AG04449 (cell line): ENCODE measurements at places on chromosomes 13 and 19.

- DNase-seq = no peak
Measured at GRCh38 chr13:24650161-24650560, 30.0 kb upstream of the ATP12A start.

GRCh38 chr13:20127262-20127561 is 33.6 kb downstream of the GJA3 start:
- no peak for DNase-seq

DNA sequence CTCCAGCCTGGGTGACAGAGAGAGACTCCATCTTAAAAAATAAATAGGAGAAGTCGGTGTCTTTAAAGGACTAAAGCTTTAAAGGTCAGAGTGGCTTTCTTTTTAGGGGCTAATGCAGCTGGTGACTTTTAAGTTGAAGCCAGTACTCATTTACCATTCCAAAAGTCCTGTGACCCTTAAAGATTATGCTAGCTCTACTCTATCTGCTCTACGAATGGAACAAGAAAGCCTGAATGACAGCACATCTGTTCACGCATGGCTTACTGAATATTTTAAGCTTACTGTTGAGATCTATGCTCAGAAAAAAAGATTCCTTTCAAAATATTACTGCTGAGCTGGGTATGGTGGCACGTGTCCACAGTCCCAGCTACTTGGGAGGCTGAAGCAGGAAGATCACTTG is 16.4 kb downstream of the TDRD12 start:
- DNase-seq = no peak

- DNase-seq = no peak
Measured at GRCh38 chr13:74367193-74367592, 233.0 kb upstream of the KLF12 start.

DNA sequence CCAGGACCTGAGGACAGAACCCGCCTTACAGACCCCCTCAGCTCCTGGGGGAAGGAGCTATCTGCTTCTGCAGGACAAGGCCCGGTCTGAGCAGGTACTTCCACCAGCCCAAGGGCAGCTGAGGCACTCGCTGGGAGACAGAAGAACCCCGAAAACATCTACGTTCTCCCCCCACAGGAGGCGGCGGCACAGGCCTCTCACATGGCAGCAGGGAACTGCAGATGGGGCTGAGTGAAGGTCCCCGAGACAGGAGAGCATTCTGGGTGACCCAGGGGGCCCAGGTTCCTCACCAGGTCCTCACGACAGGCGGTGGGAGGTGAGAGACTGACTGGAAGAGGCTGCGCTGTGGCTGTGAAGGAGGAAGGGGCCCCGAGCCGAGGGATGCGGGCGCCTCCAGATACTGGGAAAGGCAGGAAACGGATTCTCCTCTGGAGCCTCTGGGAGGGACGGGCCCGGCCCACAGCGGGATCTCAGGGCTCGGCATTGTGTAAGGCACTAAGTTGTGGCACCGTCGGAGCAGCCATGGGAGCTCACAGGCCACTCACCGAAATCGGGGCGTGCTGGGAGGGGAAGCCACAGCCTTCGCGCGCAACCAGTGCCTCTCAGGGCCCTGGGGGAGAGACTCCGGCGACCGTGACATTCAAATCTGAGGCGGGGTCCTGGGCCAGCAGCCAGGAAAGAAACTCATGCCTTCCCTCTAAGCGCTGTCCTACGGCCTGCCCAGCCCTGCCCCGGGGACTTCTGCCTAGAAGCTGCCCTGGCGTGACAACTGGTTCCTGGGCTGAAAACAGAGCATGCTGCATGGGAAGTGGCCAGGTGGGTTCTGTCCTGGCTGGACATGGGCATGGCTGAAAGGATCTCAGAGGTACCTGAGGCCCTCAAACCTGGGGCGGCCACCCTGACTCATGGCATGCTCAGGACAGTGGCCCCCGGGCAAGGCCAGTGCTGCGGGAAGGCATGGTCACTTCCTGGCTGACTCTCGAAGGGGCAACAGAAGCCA is 14.0 kb downstream of the RPL36 start:
- DNase-seq = no peak

DNA sequence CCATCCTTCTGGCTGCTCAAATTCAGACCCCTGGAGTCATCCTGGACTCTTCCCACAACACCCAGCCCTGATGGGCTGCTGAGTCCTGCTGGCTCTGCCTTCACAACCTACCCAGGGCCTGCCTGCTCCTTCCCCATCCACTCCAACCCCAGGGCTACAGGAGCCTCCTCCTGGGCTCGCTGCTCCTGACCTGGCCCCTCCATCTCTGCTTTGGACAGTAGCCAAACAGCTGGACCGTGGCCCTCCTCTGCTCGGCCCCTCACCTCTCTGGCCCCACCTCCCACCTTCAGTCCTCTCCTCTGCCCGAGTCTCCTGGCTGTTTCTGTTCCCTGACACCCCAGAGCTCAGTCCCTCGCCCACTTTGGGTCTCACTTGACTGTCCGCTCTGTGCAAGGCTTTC is 66.7 kb downstream of the CEBPG start:
- no peak for DNase-seq

- DNase-seq = no peak
Measured at GRCh38 chr19:50322234-50322633, 6.9 kb downstream of the KCNC3 start.

DNA sequence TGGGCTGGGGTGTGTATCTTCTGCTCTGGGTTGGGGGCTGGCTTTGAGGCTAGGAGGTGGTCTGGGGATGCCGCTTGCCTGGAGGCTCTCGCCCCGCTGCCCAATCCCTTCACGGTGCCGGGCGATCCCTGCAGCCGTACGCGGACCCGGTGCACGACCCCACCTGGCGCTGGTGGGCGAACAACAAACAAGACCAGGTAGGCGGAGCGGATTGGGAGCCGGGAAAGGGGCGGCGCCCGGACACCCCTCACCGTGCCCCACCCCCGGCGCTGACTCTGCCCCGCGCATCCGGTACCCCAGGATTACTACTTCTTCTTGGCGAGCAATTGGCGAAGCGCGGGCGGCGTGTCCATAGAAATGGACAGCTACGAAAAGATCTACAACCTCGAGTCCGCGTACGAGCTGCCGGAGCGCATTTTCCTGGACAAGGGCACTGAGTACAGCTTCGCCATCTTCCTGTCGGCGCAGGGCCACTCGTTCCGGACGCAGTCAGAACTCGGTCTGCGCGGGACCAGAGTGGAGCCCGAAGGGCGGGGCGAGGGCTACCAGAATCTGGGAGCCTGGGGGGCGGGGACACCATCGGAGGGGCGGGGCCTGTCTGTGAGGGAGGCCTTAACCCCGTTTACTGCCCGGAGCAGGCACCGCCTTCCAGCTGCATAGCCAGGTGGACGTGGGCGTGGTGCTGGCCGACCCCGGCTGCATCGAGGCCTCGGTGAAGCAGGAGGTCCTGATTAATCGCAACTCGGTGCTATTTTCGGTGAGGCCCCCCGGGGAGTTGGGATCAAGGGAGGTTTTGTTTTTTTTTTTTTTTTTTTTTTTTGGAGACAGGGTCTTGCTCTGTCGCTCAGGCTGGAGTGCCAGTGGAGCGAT is 12.1 kb upstream of the PSMD8 start:
- no peak for DNase-seq

DNA sequence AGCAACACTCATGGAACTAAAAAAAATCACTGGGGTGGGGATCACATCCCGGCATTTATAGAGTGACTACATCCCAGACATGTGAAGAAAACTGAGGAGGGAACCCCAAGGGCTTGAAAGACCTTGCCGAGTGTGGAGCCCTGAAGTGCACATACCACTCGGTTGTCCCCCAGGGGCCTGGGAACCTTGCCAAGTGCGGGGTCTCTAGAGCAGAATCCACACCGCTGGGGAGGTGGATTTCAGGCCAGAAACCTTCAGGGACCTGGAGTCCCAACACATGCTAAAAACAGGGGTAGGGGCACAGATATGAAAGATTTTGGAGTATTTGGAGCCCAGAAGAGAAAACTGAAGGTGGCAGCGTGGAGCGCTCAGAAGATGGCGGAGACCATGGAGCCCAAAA is 35.2 kb downstream of the ERICH4 start:
- no peak for DNase-seq

- peak; percentile 42 for DNase-seq
Measured at GRCh38 chr19:40776932-40777644, 959 bp upstream of the RAB4B start.

- DNase-seq = no peak
Measured at GRCh38 chr19:861756-862580, 2.5 kb downstream of the CFD start.

DNA sequence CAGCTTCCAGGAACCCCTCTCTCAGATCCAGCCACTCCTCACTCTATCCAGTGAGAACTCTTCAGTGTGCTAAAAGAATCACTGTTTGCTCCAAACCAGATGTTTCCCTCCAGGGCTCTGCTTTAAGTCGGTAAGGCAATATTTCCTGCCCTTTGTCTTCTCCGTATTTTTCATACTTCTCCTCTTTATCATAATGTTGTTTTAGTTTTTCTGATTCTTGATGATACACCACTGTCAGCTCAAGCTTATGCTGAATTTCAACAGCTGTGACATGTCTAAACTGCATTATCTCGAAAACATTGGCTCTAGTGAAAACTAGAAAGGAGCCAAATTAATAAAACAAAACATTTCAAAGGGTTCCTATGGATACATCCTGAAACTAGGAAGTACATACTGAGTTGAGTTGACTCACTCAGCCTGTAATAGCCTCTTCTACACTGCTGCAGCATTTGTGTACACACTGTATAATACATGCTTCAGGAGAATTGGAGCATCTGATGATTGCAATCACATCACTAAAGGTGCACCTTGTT is 39.8 kb downstream of the GPR180 start:
- DNase-seq = no peak

DNA sequence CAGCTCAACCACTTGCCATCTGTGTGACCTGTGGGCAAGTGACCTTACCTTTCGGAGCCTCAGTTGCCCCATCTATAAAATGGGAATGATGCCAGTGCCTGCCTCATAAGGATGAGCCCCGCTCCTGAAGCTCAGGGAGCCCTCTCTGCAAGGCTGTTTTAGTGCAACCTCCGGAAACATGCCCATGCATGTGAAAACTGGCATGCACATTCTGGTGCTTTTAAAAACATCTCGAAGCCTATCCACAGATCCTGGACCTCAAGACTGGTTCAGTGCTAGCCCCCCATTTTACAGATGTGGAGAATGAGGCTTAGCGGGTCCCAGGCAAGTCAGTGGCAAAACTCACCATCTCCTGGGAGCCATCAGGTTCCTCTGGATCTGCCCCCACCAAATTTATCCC is 5.6 kb downstream of the CADM4 start:
- DNase-seq = no peak

DNA sequence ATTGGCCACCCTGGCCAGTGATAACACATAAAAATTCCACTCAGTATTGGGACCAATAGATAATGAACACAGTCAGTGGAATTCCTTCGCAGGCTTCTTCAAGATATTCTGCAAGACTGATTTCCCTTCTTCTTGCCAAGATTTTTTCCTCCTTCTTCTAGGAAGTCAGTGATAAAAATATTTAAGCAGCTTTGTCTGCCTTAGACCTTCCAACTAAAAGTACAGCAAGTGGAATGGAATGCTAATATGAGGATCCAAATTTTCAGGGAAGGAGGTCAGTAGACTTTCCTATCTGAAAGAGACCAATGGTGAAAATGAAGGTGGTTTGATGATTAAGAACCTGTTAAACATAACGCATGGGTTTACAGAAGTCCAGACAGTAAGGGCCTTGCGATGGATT is 9.6 kb downstream of the STARD13 start:
- DNase-seq = no peak

DNA sequence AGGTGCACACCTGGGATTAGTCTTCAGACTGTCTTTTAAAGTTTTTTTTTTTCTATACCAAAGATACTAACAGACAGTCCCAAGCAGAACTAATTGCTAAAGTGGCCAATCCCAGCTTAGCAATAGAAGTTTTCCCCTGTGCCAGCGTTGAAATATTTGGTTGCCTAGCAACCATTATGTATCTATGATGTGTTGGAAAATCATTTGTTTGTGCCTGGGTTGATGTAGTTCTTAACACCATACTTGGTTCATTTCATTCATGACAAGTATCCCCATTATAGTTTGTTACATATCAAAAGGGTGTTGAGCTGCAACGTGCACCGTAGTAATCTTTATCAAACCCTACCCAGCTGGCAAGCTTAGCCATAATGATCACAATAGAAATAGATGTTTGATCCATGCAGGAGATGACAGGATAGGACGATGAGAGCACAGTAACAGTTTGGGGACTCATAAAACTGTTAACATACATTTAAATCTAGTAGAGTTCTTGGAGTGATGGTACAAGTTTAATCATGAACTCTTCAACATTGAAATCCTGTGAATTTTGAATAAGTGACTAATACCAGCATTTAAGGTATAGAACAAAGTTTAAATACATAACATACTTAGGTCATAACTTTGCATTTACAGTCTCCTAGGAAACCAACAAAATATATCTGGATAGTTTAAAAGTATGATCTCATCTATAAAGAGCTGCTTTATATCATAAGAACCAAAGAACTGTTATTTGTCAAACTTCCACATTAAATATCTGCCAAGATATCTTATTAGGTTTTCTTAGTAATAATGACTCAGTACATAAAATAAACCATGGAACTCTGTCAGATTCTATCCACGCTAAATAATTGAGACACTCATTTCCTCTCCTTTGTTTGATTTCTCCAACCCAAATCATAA is 73.4 kb downstream of the MBNL2 start:
- no peak for DNase-seq

DNA sequence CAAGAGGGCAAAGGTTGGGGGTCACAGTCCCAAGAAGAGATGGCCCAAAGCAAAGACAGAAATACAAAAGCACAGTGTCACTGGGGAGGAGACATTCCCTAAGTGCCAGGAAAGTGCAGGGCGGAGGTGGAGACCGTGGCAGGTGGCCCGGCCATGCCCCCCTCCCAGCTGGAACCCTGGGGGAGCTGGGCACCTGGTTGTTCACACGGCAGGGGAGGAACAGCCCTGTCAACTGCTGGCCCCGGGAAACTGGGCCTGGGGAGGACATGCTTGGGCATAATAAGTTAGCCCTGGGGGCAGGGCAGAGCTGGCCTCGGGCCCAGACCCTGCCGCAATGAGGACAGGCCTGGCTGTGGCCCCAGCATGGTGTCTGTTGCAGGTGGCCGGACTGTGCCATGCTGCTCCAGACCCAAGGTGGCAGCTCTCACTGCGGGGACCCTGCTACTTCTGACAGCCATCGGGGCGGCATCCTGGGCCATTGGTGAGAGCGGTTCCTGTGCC is 7.4 kb downstream of the HPN start:
- no peak for DNase-seq

- DNase-seq = no peak
Measured at GRCh38 chr13:98761126-98761985, 8.9 kb upstream of the SLC15A1 start.

- no peak for DNase-seq
Measured at GRCh38 chr19:28858933-28859332, 354.0 kb downstream of the UQCRFS1 start.
